ENCODE measurements at places on chromosomes 11 and 22.

GRCh38 chr11:44811841-44812448, 85.2 kb downstream of the TSPAN18 start:
- no peak for DNase-seq

DNA sequence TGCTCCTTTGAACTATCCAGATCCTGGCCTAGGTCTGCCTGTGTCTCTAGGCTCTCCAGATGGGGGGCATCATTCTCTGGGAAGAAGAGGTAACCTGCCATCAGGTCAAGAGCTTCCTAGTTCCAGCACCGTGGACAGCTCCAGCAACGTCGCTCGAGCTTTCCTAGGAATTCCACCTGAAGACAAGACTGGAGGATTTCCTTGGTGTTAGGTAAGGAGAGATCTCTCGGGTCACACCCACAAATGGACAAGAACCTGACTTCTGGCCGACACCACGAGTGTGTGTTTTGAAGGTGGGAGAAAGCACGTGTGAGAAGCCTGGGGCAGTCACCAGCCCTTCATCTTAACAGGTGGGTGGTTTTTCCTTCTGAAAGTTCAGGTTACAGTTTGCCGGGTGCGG, 1.2 kb downstream of the PRG3 start:
- DNase-seq: no peak

- DNase-seq: peak; percentile 43
These were observed 430 bp downstream of the DDX6 start for GRCh38 chr11:118790357-118791110.

GRCh38 chr22:32473388-32473952, 1.1 kb upstream of the FBXO7 start:
- DNase-seq: peak; percentile 6

GRCh38 chr11:101326141-101326540, 196.5 kb upstream of the PGR start:
- no peak for DNase-seq

DNA sequence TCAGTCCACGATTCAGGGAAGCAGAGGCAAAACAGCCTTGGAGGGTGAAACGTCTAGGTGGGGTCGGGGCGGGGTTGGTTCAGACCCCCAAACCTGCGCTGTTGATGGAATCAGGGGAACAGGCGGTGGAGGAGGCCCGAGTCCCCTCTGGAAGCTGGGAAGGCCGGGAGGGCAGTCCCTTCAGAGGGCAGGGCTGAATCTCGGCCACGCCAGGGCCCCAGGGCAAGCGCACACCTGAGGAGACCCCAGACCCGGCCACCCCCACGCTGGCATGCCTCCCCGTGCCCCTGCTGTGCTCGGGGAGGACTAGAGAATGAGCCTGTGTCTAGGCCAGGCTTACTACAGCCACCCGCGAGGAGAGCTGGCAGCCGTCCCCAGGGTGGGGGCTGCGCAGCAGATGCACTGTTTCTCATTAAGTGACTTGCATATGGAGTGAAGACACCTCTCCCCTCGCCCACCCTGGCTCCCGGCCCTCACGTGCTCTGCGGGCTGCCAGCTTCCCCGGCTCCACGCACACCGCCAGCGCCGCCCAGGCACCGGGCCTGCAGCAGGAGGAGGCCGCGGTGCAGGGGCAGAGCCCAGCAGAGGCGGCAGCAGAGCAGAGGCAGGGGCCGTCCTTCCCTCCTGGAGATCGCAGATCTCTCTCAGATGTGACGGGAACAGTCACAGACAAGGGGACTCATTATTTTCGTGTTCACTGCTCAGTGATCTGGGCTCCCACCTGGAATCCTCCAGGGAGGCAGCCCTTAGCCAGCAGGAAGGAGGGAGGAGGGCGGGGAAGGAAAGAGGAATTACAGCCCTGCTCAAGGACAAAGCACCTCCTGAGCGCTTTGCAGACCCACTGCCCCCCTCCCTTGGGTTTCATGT, 47.1 kb upstream of the OPCML start:
- no peak for DNase-seq

- no peak for DNase-seq
These were observed 3.5 kb downstream of the CHRM4 start for GRCh38 chr11:46387919-46388618.

DNA sequence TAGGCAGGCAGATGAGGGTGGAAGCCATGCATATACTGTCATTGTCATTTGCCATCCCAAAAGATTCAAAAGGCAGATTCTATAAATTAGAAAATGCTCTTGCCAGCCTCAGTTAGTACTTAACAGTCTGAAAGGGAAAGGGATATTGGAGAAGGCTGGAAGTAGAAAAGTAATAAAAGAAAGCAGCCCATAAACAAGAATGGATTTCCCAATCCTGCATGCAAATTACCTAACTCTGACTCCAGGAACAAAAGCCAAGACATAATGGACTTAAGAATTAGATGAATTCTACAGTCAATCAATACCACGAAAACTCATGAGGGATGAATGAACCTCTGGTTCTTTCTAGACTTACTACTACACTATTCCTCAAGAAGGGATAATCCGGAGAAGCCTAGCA, 5.9 kb downstream of the PAK1 start:
- no peak for DNase-seq

DNA sequence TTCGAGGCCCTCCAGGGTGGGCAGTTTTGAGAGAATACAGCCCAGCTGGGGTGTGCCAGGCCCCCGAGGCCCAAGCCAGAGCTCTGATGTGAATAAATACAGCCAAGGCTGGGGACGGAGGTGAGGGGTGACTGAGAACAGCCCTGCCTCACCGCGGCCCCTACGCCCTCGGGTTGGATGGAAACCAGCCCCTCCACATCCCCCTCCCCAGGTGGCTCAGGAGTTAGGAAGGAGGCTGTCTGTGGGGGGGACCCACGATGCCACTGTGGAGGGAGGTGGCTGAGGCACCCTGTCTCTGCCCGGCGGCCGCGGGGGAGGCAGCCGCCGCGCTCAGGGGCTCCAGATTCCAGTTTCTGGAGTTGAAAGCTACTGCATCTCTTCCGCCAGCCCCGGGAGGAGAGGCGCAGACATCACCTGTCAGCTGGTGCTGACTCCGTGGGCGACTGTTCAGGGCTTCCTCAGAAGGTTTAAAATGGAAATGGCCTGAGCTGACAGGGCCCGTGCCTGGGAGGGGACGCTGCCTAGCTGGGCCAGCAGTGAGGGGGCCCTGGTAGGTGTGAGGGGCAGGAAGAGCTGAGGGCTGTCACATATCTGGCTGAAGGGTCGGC, 1.4 kb downstream of the FLRT1 start:
- no peak for DNase-seq

DNA sequence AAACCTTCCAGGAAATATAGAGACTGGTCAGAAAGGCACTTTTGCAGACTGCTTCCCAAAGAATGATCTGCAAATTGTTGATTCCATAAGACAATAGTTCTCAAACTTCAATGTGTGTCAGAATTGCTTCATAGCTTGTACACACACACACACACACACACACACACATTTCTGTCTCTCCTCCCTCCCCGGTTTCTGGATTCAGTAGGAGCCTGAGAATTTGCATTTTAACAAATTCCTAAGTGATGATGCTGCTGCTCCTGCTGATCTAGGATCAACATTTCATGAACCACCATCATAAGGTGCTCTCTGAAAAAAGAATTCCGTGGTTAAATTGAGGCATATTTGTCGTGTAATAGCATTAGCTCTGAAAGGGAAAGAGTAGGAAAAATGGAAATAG, 35.3 kb upstream of the FZD4 start:
- no peak for DNase-seq

DNA sequence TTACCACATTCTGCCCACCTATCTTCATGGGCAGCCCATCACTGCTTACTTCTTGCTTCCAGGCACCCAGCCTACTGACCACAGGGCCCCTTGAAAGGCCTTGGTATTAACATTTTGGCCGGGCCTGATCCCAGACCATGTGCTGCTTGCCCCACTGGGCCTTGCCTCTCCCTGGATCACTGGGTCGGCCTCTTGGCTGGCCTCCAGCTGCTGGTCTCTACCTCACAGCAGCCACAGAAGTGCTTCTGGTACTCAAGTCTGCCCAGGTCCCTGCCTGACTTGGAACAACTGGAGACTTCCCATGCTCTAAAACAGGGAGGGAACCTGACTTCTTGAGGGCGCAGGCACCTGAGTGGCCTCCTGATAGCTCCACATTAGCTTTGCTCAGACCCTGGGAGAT, 63.6 kb downstream of the THAP12 start:
- DNase-seq: no peak

DNA sequence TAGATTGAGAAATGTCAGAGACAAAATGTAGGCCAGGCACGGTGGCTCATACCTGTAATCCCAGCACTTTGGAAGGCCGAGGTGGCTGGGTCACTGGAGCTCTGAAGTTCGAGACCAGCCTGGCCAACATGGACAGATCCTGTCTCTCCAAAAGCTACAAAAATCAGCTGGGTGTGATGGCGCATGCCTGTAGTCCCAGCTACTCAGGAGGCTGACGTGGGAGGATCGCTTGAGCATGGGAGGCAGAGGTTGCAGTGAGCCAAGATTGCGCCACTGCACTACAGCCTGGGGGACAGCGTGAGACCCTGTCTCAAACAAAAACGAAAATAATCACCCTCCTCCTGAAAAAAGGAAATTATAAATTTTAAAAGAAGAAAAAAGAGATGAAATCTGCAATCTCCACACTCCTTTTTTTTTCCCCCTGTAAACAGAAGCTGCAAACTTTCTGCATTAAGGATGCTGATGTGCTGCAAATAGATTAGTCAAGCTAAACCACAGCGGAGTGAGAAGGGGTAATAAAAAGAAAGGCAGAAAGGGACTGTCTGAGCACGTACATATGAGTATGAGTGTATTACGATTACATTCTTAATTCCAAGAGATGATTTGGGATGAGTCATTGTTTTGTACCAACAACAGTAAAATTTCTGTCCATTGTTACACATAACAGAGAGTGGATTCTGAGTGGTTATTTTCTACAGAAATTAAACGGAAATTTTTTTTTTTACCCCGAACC, 87.3 kb downstream of the SIK3 start:
- DNase-seq: no peak

GRCh38 chr11:117842131-117842941, 17.8 kb upstream of the FXYD2 start:
- DNase-seq: no peak

DNA sequence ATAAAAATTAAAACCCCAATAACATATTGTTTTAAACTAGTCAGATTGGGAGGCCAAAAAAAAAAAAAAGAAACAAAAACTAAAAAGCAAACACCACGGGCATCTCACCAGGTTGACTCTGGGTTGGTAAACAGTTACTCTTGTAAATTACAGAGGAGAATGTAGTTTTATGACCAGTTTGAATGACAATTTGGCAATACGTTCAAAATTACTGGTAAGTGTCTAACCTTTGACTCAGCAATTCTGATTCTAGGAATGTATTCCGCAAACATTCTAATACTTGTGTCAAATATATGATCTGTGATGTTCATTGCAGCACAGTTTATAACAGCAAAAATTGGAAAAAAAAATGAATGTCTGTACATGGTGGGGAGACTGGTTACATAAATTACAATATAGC, 1376.0 kb downstream of the TBC1D22A start:
- DNase-seq: no peak

GRCh38 chr22:28882545-28882877, 861 bp upstream of the ZNRF3 start:
- DNase-seq: no peak

DNA sequence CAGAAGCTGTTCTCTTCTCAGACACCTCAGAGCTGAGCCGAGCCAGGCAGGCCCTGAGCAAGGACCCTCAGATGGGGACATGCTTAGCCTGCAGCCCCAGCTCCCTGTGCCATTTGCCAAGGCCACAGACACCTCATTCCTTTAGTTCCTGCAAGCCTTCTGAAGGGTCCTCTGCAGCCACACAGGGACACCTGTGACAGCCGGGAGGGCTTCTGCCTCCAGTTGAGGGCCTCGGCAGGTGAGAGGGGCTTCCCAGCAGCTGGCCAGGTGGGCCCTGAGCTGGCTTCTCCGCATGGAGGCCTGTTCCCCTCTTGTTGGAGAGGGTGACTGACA, 18.2 kb downstream of the INCENP start:
- no peak for DNase-seq

DNA sequence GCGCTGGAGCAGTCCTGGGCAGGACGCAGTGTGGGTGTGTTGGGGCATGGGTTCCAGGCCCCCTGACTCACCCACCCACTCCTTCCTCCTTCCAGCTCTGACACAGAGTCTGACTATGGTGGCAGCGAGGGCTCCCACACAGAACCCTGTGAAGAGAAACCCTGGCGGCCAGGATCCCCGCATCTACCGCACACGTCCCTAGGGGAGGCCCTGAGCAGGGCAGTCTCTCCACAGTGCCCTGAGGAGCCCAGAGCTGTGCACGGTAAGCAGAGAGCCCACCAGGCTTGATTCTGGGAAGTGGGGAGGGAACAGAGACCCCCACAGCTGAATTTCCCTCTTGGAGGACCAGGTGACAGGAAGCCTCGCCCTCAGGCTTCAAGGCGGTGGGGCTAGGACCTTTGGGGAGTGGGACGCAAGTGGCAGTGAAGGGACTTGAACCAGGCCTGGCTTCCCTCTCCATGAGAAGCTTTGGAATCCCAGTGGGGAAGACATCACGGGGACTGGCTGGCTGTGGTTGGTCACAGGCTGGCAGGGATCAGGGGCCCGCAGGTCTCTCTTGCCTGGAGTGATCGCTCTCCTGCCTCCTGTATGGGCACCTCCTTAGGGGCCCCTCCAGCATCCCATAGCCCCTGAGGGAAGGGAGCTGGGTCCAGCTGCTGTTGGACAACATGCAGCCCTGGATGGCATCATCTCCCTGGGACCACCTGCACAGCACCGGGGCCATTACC, 96.4 kb upstream of the PARVA start:
- DNase-seq: no peak

DNA sequence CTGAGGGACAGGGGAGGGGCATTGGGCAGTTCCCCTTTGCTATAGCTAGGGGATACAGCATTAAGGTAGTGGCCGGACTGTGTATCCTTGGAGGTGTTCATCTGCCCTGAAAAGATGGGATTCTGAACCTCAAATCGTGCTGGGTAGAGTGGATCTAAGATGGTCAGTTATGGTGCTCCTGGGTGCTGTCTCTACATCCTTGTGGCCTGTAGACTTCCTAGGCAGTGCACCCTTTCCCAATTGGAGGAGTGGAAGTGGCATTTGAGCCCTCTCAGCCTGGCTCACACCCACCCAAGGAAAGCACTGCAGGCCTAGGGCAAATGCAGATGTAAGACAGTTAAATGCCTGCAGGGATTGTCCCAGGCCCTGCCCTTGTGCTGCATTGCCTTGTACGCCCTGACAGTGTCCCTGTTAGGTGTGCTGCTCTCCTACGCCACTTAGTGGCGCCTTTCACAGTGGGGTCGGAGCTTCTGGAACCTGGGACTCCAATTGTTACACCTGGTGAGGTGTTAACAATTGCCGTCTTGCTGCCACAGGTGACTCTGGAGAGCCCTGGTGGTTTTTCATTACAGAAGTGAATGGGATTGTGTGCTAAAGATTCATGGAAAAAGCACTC, 35.0 kb downstream of the PPFIBP2 start:
- DNase-seq: no peak

GRCh38 chr11:103949781-103950180, 86.7 kb upstream of the DDI1 start:
- DNase-seq: no peak

GRCh38 chr11:65917077-65917433, 1.8 kb downstream of the C11orf68 start:
- DNase-seq: no peak

DNA sequence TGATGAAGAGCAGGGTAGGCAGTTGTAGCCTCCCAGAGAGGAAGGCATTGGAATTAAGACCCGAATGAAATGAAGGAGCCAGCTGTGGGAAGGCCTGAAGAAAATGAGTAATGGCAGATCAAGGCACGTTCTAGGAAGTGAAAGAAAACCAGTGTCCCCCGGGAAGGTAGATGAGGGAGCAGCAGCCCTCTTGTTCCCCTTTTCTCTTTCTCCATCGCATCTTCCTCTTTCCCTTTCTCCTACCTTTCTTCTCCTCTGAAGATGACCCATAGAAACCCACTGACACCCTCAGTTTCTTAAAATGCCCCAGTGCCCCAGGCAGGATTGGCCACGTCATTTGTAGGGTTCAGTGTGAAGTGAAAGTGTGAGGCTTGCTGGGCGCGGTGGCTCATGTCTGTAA, 172.6 kb upstream of the SEZ6L start:
- DNase-seq: no peak

Measured in stimulated activated CD8-positive, alpha-beta memory T cell treated with anti-CD3 and anti-CD28 coated beads, Interleukin-12 subunit alpha, Interleukin-12 subunit beta, amount 100 ng/mL, for 1 hour (primary cell).